Right atrium auricular region (tissue), 2 donors: ENCODE measurements at places on chromosomes 3 and 15. TPM values are rescaled to one million over a fixed set of nuclear protein-coding genes. Genes with fewer than 3 reads are reported as not detected.

Gene PLCH1
- 1.4 TPM for total RNA-seq

Gene TNIK
- total RNA-seq = 11.6 TPM

Gene MST1
- 8.0 TPM for total RNA-seq

Gene SLC28A1
- not detected for total RNA-seq

GRCh38 chr15:69848096-69848495 is 249.6 kb downstream of the TLE3 start:
- H3K36me3 ChIP-seq = no peaks in the 10 kb centered on the region
- no peaks in the 10 kb centered on the region for H3K27me3 ChIP-seq
- DNase-seq = no peak
- no peak overlapping the region for H3K27ac ChIP-seq

DNA sequence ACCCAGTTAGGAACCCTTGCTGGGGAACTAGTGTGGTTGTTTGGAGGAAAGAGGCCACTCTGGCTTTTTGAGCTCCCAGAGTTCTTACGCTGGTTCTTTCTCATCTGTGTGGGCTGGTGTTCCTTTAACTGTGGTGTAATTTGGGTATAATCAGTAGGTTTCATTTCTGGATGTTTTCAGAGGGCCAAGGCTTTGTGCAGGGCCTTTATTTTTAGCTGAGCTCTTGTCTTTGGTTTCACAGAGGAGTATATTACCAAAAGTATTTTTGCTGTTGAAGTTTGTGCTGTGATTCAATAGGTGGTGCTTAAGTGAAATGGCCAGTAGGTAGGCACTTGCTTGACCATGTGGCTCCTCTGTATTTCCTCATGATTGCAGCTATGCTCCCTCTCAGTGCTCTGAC is 357.9 kb downstream of the KCNH8 start:
- no peaks in the 10 kb centered on the region for H3K27me3 ChIP-seq
- H3K4me1 ChIP-seq = no peaks in the 10 kb centered on the region
- no peak overlapping the region for H3K27ac ChIP-seq
- H3K36me3 ChIP-seq = no peaks in the 10 kb centered on the region

DNA sequence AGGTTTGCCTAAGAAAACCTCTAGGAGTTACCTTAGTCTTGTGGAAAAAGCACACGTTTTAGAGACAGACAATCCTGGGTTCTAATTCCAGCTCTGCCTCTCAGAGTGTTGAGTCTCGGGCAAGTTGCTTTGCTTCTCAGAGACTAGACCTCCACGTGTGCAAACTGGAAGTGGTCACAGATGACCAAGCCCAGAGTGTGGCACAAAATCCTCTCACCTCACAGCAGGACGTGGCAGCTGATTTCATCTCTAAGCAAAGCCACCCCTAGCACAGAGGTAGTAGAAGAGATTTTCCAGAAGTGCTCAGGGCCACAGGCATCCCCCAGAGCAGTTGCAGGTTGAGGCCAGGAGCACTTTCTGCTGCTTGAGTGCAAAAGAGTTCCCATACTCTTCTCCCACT is 79.2 kb downstream of the CD47 start:
- no peak overlapping the region for H3K4me3 ChIP-seq
- no peak overlapping the region for H3K27ac ChIP-seq
- DNase-seq = no peak
- no peaks in the 10 kb centered on the region for H3K27me3 ChIP-seq
- H3K36me3 ChIP-seq = no peaks in the 10 kb centered on the region
